ENCODE measurements at places on chromosomes 2 and 18.

GRCh38 chr2:106866641-106867040 is 19.3 kb downstream of the ST6GAL2 start:
- DNase-seq, result no peak

DNA sequence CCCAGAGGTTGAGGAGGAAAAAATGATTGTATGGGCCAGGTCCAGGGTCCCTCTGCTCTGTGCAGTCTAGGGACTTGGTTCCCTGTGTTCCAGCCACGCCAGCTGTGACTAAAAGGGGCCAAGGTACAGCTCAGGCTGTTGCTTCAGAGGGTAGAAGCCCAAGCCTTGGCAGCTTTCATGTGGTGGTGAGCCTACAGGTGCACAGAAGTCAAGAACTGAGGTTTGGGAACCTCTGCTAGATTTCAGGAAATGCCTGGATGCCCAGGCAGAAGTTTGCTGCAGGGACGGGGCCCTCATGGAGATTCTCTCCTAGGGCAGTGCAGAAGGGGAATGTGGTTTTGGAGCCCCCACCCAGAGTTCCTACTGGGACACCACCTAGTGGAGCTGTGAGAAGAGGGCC is 10.6 kb upstream of the MBP start:
- DNase-seq, result no peak

- DNase-seq, result no peak
These were observed 40.5 kb upstream of the SH3BP4 start for GRCh38 chr2:234911271-234911670.

DNA sequence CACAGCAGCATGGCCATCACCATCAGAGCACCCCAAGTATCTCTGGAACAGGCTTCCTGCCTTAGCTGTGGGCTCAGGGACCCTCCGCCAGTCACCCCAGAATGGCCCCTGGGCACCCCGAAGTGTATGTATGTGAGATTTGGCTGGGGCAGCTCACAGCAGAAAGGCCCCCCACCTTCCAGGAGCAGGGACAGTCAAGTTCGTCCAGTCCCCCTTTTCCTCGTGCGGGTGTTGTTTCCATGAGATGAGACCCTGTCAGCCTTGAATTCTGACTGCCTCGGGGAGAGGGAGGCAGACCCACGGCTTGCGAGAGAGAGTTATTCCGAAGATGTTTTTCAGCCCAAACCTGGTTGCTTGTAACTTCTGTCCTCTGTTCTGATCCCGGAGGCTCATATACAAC is 290.9 kb upstream of the HDAC4 start:
- DNase-seq, result no peak
